ENCODE measurements at places on chromosomes 12 and 14. TPM values are rescaled to one million over a fixed set of nuclear protein-coding genes. Genes with fewer than 3 reads are reported as not detected.

TAS2R10 gene
- not detected for total RNA-seq

- no peak overlapping the region for H3K27ac ChIP-seq
- DNase-seq, result no peak
- H3K4me1 ChIP-seq, result peaks cover 15% of the 10 kb centered on the region
Observed at GRCh38 chr12:56838621-56839488, 75.7 kb downstream of the HSD17B6 start.

- peaks cover 22% of the 10 kb centered on the region for H3K36me3 ChIP-seq
- no peak overlapping the region for H3K4me3 ChIP-seq
- no peaks in the 10 kb centered on the region for H3K4me1 ChIP-seq
- peak; percentile 80 for DNase-seq
- H3K27ac ChIP-seq, result no peak overlapping the region
Observed at GRCh38 chr12:124321040-124321481, 26.2 kb downstream of the RFLNA start.

GRCh38 chr12:131074221-131075083, 120.7 kb downstream of the ADGRD1 start:
- H3K27ac ChIP-seq, result no peak overlapping the region
- no peak for DNase-seq
- no peak overlapping the region for H3K4me3 ChIP-seq
- no peaks in the 10 kb centered on the region for H3K27me3 ChIP-seq
- no peaks in the 10 kb centered on the region for H3K36me3 ChIP-seq
- no peaks in the 10 kb centered on the region for H3K4me1 ChIP-seq

DNA sequence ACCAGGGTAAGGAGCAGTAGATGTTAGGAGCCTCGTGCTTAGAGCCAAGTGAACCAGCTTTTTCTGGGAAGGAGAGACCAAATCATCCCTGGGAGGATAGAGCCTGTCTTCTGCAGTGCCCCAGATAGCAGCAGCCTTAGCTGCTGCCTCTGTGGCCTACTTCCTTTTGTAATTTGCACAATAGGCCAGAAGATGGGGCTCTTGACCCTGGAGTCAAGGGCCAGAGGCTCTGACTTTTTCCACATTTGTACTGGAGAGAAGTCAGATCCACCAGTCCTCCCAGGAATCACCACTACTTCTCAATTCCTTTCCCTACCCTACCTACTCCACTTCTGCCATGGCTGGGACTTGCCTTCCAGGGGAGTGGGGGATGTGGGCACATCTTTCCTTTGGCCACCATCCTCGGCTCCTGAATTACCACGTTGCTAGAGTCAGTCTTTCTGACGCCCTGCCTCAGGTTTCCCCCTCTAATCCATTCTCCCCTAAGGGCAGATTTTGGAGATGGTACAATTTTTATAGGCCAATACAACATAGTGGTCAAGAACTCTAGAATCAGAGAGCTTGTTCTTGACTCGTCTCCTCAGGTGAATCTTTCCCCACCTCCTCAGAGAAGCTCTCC, 3.3 kb upstream of the SLC4A8 start:
- H3K4me3 ChIP-seq, result no peak overlapping the region
- H3K27me3 ChIP-seq, result no peaks in the 10 kb centered on the region
- no peak overlapping the region for H3K27ac ChIP-seq
- DNase-seq, result peak; percentile 54
- H3K36me3 ChIP-seq, result no peaks in the 10 kb centered on the region

- no peaks in the 10 kb centered on the region for H3K4me1 ChIP-seq
- DNase-seq, result no peak
- no peaks in the 10 kb centered on the region for H3K36me3 ChIP-seq
- H3K4me3 ChIP-seq, result no peak overlapping the region
- no peak overlapping the region for H3K27ac ChIP-seq
Observed at GRCh38 chr14:79580906-79581305, 630.4 kb downstream of the DIO2 start.

DHH gene
- not detected for total RNA-seq

DNA sequence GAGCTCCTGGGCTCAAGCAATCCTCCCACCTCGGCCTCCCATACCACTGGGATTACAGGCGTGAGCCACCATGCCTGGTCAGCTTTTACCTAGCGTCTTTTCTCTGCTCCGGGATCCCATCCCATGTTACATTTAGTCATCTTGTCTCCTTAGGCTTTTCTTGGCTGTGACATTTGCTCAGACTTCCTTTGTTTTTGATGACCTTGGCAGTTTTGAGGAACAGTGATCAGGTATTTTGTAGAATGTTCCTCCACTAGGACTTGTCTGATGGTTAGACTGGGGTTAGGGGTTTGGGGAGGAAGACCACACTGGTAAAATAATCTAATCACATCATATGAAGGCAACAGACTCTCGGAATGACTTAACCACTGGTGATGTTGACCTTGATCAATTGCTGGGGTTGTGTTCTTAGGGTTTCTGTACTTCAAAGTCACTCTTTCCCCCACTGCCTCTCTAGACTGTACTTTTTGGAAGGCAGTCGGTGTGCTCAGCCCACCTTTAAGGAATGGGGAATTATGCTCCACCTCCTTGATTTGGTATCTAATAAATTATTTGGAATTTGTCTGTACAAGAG, 48.4 kb downstream of the RIN3 start:
- H3K4me3 ChIP-seq, result no peak overlapping the region
- peaks cover 74% of the 10 kb centered on the region for H3K36me3 ChIP-seq
- H3K27me3 ChIP-seq, result no peaks in the 10 kb centered on the region

- H3K4me3 ChIP-seq, result no peak overlapping the region
- H3K4me1 ChIP-seq, result peaks cover 17% of the 10 kb centered on the region
- no peaks in the 10 kb centered on the region for H3K27me3 ChIP-seq
- H3K27ac ChIP-seq, result no peak overlapping the region
Observed at GRCh38 chr12:51171884-51172514, 936 bp downstream of the TFCP2 start.

DNA sequence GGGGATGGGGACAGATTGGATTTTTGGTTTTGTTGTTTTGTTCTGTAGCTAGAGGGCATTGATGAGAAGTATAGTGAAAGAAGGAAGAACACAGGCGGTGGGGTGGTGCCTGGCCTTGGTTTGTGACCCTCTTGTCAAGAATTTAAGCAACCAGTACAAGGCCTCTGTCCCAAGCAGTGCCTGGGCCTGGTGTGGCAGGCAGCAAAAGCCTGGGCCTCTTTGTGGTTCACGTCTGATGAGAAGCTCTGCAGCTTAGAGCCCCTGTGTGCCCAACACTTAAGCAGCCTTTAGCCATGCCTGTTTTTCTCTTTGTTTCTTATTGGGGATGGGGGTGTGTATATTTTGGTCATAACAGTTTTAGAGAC, 98.0 kb downstream of the PPP2R5C start:
- peaks cover 51% of the 10 kb centered on the region for H3K36me3 ChIP-seq
- H3K27ac ChIP-seq, result peak overlapping the region; percentile 92
- peak overlapping the region; percentile 55 for H3K4me3 ChIP-seq

VDR gene
- 86.4 TPM for total RNA-seq

- DNase-seq, result no peak
- no peaks in the 10 kb centered on the region for H3K36me3 ChIP-seq
- peaks cover 24% of the 10 kb centered on the region for H3K4me1 ChIP-seq
- H3K27me3 ChIP-seq, result no peaks in the 10 kb centered on the region
Observed at GRCh38 chr14:64720131-64720576, 15.9 kb downstream of the PLEKHG3 start.

PRB2 gene
- not detected for total RNA-seq

DNA sequence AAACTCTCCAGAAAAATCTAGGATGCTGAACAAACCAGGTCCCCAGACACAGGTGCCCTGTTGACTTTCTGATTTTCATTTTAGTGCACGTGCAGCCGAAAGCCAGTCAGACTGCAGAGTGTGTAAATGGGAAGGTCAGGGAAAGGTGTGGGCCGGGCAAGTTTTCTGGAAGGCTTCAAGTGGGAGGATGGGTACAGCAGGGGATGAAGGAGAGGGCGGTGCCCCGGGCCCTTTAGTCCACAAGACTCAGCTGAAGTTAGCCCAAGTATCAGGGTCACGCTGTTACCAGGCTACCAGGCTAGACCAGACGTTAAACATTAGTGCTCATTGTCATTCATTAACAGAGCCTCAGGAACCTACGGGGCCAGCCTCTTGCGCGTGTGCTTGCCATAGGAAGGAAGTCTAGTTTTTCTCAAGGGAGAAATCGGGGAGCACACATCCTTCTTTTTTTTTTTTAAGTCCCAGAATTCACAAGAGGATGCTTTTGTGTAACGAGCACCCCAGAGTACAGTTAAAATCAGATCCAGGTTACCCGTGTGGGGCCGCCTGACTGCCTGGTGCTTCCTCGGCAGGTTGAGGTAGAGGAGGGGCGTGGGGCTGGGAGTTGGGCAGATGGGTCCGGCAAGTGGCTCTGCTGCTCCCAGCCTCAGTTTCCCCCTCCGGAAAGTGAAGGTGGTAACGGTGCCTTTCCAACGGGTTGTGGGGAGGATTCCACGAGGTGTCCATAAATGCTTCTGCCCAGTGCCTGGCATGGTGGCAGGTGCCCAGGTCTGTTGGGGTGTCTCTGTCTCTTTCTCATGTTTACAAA, 19.1 kb downstream of the BCL7A start:
- H3K27me3 ChIP-seq, result no peaks in the 10 kb centered on the region
- no peak for DNase-seq
- H3K4me1 ChIP-seq, result no peaks in the 10 kb centered on the region
- peaks cover 2% of the 10 kb centered on the region for H3K36me3 ChIP-seq

DNA sequence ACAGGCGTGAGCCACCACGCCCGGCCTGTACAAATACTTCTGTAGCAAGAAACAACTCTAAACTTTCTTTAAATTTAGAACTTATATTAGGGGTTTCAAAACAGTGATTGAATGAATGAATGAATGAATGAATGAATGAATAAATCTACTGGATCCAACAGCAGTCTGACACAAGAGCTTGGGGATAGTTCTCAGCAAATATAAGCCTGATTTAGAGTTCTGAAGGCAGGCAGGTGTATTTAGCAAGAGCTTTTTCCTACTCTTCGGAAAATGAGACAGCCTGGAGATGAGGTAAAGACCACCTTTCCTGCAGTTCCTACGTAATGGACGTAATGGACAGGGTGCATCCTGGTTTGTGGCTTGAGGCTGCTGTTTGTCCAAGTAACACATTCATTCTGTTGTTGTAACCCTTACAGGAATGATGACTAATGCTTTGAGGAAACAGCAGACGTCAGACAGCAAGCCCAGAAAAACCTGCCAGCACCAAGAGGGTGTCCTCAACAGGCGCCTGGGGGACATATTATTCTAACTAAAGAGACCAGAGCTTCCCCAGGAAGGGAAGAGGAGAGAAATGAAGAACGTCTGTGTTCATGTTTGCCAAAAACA, 277.4 kb upstream of the SOX5 start:
- DNase-seq, result no peak
- no peak overlapping the region for H3K4me3 ChIP-seq
- no peaks in the 10 kb centered on the region for H3K4me1 ChIP-seq
- H3K27ac ChIP-seq, result no peak overlapping the region
- H3K27me3 ChIP-seq, result no peaks in the 10 kb centered on the region
- H3K36me3 ChIP-seq, result no peaks in the 10 kb centered on the region

DNA sequence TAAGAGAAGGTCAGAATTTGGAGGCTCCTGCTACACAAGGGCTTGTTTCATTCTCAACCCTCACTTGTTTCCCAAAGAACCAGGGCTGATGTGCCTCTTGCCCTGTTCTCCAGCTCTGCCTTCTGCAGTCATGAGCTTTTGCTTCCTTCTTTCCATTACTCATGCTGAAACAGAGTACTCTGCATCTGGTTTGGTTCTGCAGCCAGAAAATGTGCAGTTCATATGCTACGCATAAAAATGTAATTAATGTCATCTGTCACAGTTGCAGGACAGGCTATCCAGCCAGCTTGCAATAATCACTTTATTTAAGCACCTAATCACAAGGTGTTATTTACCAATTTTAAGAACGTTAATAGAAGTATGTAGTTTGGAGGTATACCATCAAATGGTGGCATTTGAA, 150.2 kb downstream of the SRGAP1 start:
- H3K27me3 ChIP-seq, result peaks cover 10% of the 10 kb centered on the region
- no peaks in the 10 kb centered on the region for H3K36me3 ChIP-seq
- no peak overlapping the region for H3K27ac ChIP-seq

DNA sequence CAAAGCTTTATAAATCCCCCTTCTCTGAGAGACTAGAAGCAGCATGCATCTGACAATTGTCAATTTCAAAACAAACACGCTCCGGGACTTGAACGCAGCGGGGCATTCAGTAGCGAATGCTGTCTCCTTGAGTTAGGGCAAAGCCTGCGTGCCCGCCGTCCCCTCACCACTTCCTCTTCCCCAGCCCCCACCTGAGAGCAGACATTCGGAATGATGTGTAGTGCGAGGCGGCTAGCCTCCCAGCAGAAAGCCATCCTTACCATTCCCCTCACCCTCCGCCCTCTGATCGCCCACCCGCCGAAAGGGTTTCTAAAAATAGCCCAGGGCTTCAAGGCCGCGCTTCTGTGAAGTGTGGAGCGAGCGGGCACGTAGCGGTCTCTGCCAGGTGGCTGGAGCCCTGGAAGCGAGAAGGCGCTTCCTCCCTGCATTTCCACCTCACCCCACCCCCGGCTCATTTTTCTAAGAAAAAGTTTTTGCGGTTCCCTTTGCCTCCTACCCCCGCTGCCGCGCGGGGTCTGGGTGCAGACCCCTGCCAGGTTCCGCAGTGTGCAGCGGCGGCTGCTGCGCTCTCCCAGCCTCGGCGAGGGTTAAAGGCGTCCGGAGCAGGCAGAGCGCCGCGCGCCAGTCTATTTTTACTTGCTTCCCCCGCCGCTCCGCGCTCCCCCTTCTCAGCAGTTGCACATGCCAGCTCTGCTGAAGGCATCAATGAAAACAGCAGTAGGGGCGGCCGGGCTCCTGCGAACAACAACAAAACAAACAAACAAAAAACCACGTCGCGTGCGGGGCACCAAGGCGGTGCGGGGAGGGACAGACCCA, 2.2 kb downstream of the PRMT8 start:
- H3K4me3 ChIP-seq, result no peak overlapping the region
- no peak overlapping the region for H3K27ac ChIP-seq
- H3K36me3 ChIP-seq, result no peaks in the 10 kb centered on the region
- H3K4me1 ChIP-seq, result peaks cover 9% of the 10 kb centered on the region

- no peak overlapping the region for H3K4me3 ChIP-seq
- DNase-seq, result peak; percentile 51
- no peaks in the 10 kb centered on the region for H3K27me3 ChIP-seq
- H3K36me3 ChIP-seq, result peaks cover 13% of the 10 kb centered on the region
- H3K27ac ChIP-seq, result no peak overlapping the region
Observed at GRCh38 chr14:69090187-69090789, 62.6 kb downstream of the DCAF5 start.

- no peak overlapping the region for H3K27ac ChIP-seq
- DNase-seq, result no peak
- H3K36me3 ChIP-seq, result no peaks in the 10 kb centered on the region
- H3K4me3 ChIP-seq, result no peak overlapping the region
- H3K4me1 ChIP-seq, result no peaks in the 10 kb centered on the region
Observed at GRCh38 chr12:127263621-127264020, 1003.3 kb upstream of the TMEM132C start.

Measured in activated CD8-positive, alpha-beta T cell treated with anti-CD3 and anti-CD28 coated beads for 36 hours (primary cell).